GM23248 (cell line): ENCODE measurements at places on chromosomes 3 and 15.

GRCh38 chr3:37456270-37456708, 281.9 kb upstream of the LRRFIP2 start:
- peak; percentile 33 for DNase-seq

GRCh38 chr3:78604341-78604740, 1163.5 kb downstream of the ROBO1 start:
- DNase-seq: peak; percentile 77

DNA sequence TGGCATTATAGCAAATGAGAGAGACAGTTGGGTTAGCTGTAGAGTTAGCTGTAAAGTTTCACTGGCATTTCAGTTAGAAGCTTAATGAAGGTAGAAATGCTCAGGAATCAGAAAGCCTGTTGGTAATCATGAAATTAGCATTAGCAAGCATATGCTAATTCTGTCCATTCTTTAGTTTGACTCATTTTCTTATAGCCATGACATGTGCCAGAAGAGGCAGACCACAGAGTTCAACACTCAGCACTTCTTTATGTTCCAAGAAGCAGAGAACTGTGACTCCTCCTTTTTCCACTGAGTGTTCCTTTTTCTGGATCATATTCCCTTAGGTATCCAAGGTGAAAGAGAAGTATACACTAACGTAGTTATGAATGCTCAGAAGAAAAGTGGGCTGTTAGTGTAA, 276.2 kb upstream of the SGO1 start:
- peak; percentile 8 for DNase-seq

- DNase-seq: no peak
Measured at GRCh38 chr3:127339928-127340861, 52.3 kb upstream of the PRR20G start.

GRCh38 chr15:75091814-75092213, 68.4 kb downstream of the PPCDC start:
- peak; percentile 4 for DNase-seq

GRCh38 chr3:153957421-153957820, 163.8 kb upstream of the ARHGEF26 start:
- DNase-seq: no peak

DNA sequence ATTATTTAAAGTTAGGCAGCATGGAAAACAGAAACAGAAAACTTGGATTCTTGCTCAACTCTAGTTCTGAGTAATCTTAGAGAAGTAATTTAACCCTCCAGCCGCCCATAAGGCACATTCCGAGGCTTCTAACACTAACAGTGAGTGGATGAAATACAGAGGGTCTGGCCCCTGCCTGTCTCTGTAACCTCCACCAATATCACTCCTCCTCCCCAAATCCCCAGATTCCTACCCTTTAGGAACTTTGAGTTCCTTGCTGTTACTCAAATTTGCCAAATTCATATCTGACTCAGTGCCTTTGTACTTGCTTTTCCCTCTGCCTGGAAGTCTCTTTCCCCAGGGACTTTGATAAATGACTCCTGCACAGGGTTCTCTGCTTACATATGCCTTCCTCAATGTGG, 112.5 kb upstream of the TGFBR2 start:
- DNase-seq: peak; percentile 93
